H1 (cell line): ENCODE measurements at places on chromosomes 16 and 17.

DNA sequence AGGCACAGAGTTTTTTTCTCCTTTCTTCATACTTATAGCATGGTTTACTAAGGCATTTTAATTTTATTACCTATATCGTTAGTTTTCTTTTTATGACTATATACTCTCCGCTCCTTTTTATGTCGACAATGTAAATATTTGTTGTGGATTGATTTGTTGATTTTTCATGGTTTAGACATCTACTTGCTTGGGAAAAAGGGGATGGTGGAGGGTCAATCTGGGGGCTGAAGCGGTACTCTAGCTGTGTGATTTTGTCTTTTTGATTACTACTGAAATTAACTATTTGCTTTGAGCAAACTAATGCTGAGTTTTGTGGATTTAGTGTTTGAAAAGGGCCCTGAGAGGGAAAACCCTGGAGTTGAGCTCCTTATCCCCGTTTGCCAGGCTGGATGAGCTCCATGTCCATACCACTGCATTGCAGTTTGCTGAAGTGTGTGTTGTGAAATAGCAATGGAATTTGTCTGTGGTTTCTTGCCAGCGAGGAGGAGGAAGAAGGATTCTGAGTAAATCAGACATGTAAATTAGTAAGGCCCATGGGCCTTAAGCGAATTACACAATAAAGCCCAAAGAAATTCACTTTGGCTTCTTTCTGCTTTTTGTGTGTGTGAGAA is 72.0 kb downstream of the FTO start:
- DNase-seq: no peak

DNA sequence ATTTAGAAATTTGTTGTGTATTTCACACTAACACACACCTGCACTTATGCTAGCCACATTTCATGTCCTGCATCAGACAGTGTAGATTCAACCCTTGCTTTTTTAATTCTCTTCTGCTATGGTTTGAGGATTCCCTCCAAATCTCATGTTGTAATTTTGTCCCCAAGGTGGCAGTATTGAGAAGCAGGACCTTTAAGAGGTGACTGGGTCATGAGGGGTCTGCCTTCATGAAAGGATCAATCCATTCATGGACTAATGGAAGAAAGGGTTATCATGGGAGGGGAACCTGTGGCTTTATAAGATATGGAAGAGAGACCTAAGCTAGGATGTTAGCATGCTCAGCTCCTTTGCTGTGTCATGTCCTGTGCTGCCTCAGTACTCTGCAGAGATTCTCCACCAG is 1032.2 kb downstream of the CDH11 start:
- DNase-seq: no peak

- DNase-seq: no peak
Observed at GRCh38 chr17:3943240-3943891, 20.9 kb downstream of the ATP2A3 start.

- DNase-seq: no peak
Observed at GRCh38 chr16:31404353-31405064, 11.4 kb downstream of the ITGAD start.

DNA sequence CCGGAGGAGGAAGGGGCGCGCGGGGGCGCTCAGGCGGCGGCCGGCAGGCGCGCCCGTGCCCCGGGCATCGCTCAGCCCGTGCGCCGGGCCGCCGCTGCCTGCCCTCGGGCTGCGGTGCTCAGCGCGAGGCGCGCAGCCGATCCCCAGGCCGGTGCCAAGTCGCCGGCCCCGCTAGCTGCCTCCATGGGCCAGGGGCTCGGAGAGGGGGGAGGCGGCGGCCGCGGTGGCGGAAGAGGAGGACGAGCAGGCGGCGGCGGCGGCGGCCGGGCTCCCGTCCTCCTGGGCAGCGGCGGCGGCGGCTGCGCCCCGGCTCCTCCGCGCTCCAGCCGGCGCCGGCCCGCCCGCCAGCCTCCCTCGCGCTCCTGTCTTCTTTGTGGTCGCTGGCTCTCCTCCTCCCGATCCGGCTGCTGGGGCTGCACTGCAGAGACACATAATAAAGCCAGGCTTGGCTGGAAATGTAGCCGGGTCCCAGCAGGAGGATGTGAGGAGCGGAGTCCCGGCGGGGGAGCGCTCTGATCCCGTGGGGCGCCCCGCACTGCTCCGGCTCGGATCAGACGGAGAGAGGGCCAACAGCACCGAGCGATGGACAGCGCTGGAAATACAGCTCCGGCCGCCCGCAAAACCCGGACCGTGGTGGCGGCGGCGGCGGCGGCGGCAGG is 889 bp upstream of the ZNF423 start:
- no peak for DNase-seq
